Stimulated activated CD4-positive, alpha-beta T cell treated with anti-CD3 and anti-CD28 coated beads, Interleukin-1b, Interleukin-23, amount 100 ng/mL, for 4 hours (primary cell): ENCODE measurements at places on chromosomes 5 and 9.

DNA sequence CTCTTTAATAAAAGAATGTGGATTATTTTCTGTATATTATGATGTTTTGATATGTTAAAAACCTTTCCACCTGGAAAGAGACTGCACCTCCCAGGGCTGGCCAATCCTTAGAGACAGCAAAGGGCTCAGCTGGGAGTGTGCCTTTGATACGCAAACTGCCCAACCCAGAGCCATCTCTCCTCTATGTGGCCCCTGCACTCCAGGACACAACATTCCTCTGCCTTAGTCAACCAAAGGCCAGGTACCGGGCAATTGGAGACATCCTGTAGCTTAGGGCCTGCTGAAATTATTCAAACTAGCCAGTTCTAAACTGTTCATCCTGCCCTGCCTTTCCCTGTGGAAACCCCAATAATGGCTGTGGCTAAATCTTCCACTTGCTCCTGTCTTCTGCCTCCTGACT lies 5.0 kb upstream of the HSPB3 start:
- no peak for DNase-seq

- DNase-seq = no peak
Measured at GRCh38 chr9:127393645-127394044, 3.3 kb upstream of the SLC2A8 start.

DNA sequence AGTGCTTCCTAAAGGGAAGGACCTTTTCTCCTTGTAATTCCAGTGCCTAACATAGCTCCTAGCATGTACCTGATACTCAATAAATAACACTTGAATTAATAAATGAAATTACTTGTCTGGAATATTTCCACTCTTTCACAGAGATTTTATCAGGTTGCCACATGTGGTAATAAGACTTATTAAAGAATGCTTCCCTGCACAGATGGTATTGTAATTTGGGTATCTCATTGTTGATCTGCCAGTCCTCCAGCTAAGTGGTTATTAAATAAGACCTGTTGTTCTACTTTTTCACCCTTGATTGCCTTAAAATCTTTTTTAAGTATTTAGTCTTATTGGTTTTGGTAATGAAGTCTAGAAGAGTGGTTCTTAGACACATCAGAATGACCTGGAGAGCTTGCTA lies 28.1 kb upstream of the CETN3 start:
- no peak for DNase-seq

DNA sequence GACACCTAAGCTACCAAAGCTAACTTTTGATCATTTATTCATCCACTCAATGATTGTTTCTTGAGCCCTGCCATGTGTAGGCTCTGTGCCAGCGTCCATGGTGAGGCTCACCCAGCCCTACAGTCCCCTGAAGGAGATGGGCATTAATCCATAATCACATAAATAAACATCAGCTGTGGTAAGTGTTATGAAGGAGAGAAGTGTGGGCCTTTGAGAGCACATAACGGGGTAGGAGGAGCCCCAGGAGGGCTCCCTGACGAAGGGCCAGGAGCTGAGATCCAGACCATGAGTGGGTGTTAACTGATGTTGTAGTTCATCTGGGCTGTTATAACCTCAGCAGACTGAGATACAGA lies 53.9 kb upstream of the AFAP1L1 start:
- no peak for DNase-seq

- DNase-seq = no peak
Measured at GRCh38 chr5:56812110-56812509, 3.2 kb upstream of the MAP3K1 start.

DNA sequence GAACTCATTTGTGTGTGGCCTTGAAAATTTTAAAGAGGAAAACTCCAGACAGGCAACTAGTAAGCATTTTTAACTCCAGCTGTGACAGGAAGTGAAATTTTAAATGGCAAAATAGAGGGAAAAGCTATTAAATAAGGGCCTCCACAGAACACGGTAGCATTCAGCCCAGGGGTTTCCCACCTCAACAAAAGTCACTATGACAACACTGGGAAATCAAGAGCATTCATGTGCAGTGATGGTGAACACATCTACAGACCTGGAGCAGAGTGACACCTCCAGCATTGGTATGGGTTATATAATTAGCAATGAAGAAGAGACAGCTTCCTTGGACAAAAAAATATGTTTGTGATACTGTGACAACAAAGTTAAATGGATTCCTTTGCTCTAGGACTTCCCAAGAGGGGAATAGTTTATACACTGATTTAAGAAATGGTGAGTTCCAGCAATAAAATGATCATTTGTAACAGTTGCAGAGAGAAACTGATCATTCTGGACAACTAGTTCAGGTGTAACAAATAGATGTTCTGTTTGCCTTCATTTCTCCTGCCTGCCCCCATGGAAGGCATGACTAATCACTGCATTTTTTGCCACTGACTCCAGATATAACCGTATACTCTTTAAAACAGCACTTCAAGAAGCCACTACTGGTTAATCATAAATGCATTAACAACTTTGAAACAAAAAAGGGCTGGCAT lies 93.3 kb upstream of the SLC44A1 start:
- DNase-seq = no peak
